Stimulated activated CD4-positive, alpha-beta T cell treated with anti-CD3 and anti-CD28 coated beads, Interleukin-4, amount 100 ng/mL, for 48 hours (primary cell): ENCODE measurements at places on chromosomes 7 and 10.

GRCh38 chr7:95479992-95480624, 5.6 kb upstream of the ASB4 start:
- DNase-seq, result no peak

DNA sequence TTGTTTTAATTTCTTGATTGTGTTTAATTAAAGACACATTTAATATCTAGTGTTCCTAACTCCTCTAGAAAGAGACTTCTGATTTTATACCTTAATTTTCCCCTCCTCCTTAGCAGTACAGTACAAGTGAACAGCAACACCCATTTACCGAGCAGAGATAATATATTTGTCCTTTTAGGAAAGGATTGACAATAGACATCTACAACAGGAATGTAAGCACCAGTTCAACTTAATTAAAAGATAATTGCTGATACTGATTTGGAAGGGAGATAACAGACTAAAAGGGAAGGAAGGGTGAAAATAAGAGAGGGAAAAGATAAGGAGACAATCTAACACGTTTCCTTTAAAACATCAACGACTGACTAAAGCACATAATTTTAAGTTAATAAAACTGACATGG, 119.3 kb downstream of the SRPK2 start:
- DNase-seq, result no peak

- DNase-seq, result no peak
Measured at GRCh38 chr7:111863269-111863668, 301.0 kb upstream of the IMMP2L start.

DNA sequence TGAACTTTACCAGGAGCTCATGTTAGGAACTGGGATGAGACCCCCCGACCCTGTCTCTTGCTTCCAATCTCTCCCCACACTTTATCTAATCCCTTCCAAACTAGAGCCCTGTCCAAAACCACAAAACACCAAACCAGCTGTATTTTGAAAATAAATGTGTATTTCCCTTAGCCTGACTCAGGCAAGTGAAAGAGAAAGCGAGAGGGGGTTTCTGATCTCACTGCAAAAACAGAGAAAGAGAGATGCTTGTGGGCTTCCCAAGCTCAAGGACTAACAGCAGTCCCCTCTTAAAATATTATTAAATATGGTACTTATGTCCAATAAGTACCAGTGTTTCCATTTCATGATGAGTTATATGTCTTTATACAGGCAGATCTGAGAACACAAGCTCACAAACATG, 122.0 kb downstream of the AGMO start:
- no peak for DNase-seq

- DNase-seq, result peak; percentile 70
Measured at GRCh38 chr7:128387216-128388144, 22.3 kb downstream of the IMPDH1 start.

DNA sequence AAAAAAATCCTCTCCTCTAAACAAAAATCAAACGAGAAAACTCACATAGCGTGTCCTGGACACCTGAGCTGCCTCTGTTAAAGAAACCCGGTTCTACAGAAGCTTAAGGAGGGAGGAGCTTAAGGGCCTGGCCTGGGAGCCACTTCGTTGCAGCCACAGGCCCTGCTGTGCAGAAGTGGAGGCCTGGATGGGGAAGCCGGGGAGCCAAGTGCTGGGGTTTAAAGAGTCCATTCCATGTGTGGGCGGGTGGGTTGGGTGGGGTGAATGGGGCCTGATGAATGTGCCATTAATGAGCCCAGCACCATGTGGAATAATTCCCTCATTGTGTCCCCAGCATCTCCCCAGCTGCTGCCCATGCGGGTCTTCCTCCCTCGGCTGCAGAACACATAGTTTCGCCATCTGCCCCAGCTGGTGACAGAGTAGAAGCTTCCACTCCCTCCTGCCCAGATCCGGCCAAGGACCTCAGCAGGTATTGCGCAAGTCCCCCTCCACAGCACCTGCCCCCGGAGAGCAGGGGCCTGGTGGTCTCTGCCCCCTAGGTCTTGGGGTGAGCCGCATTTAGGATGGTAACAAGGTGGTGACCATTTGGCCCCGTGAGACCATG, 127.8 kb upstream of the BTBD16 start:
- no peak for DNase-seq

GRCh38 chr10:79152423-79152817, 83.7 kb downstream of the ZMIZ1 start:
- no peak for DNase-seq

- no peak for DNase-seq
Measured at GRCh38 chr7:158098125-158099030, 489.2 kb downstream of the PTPRN2 start.

DNA sequence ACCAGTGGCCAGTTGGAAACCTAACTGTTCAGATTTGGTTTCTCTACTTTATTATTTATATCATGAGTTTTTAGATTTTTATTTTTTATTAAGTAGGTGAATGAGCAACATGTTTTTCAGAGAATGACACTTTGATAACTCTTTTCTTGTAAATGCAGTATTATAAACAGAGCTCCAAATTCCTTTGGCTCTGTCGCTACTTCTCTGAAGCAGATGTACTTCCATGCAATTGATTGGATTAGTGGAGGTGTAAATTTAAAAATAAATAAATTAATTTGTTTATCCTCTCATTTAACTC, 34.3 kb upstream of the ICA1 start:
- DNase-seq, result no peak

DNA sequence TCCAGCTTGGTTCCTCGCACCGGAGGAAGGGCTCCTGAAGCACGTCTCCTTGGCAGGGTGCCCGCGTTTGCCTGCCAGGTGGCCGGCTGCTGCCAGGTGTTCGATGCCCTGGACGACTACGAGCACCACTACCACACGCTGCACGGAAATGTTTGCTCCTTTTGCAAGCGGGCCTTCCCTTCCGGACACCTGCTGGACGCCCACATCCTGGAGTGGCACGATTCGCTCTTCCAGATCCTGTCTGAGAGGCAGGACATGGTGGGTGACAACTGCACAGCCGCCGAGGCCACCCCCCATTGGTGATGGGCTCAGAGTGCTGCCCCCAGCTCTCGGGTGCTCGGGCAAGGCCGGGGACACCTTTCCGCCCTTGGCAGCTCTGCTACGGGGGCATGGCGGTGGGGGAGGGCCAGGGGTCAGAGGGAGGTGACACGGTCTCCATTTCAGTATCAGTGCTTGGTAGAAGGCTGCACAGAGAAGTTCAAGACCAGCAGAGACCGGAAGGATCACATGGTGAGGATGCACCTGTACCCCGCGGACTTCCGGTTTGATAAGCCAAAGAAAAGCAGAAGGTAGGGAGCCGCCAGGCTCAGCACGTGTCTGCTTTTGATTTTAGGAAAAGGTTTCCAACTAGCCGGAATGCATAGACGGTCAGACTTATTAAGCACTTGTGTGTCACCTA, 1.1 kb downstream of the ZNF511 start:
- no peak for DNase-seq
